RWPE1 (cell line): ENCODE measurements at places on chromosomes 2 and 18.

DNA sequence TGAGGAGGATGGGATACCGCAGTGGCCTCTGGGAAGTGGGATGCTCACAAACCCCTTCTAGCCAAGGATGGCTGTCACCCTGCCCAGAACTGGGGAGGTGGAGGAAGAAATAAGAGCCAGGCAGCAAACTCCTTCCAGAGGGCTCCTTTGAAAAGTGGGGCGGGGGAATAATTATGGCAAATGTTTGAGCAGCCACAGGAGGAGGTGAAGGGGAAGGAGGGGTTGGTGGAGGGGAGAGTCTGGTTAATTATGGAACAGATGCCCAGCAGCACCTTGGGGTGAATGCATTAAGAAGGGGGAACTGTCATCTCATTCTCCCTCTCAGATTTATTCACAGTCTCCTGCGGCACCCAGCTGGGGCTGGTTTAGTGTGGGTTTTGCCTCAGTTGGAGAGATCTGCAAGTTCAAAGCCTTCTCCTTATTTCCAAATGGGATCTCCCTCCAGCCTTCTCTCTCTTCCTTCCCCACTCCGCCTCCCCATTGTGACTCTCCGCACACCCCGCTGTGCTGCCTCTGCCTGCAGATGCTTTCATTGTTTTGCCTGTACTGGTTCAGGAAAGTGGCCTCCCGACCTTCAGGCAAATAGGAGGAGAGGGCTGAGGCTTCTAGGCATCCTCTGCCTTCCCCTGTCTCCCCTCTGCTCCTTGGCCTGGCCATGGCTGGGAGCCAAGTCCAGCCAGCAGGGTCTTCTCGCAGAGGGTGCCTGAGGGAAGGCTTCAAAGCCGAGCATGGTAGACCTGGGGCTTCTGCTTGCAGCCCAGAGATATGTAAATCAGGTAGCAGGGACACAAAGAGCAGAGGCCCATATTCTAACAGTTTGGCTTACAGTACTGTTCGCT, 457.2 kb upstream of the MEX3C start:
- no peak for DNase-seq

GRCh38 chr2:241110089-241110606, 8.1 kb upstream of the MTERF4 start:
- no peak for DNase-seq

GRCh38 chr2:164697688-164698461, 76.6 kb upstream of the GRB14 start:
- DNase-seq, result peak; percentile 14

- no peak for DNase-seq
Measured at GRCh38 chr2:231960810-231961348, 634 bp upstream of the DIS3L2 start.

DNA sequence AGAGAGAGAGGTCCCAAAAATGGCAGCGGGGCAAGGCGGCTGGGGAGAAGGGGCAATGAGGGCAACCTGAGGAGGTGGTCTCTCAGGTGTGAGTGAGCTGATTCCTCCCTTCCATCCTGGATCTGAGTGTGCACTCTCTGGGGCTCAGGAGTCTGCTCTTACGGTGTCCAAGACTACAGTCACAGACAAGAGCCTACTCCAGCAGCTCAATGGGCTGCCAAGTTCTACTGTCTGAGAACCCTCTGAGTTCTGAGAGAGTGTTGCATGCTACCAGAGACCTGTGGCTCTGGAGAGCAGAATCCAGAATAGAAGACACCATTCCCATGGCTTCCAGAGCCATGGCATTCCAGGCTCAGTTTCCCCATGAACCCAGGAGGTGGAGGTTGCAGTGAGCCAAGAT, 7.1 kb upstream of the PAX8 start:
- DNase-seq, result no peak

GRCh38 chr18:52278191-52278590, 61.8 kb upstream of the DCC start:
- no peak for DNase-seq
